ENCODE measurements at places on chromosomes 2 and 18.
A peak's percentile ranks its signal among the peaks of the same experiment; 100 is the strongest.

- DNase-seq, result no peak
These were observed 51.5 kb upstream of the FAHD2A start for GRCh38 chr2:95350774-95351597.

DNA sequence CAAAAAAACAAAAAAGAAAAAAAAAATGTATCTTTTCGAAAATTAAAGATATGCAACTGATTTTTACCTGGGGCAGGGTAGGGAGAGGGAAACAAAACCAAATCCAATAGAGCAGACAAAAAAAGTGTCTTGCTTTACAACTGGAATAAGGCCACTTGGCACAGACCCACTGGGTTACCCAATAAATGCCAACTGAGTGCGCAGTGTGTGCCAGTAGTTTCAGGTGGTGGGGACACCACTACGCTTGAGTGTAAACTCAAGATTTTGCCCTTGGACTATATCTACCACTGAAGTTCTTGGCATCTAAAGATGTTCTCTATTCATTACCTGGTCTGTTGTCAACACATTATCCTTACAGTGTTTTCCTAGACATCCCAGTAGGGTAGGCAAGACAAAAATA lies 16.3 kb downstream of the VPS4B start:
- DNase-seq, result no peak

DNA sequence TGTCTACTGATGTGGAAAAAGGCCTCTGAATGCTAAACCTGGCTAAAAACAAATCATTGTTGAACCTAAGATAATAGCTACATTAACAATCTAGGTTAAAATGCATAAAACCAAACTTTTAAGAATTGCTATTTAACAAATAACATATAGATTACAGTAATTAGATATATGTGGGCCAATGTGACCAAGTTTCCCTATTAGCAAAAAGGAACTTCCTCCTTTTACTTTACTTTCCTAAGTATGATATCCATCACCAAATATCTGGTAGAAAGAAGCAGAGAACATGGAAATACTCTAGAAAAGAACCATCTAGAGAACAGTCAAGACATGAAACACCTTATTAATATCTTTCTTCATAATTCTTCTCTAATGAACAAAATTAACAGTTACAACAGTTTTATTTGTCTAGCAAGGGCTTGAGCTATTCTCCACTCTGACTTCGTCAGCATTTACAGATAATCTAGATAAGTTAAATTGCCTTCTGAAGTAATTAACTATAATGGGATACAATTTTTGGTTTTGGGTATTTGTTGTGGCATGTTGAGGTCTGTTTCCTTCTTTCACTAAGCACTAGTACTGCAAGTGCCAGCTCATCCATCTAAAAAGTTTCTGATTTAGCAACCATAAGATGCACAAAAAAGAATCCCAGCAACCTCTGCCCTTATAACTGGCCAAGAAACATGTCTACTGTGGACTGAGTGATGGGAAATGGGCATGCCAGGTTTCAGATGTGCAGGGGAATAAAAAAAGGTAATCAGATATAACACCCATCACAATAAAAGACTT lies 53.3 kb downstream of the MEMO1 start:
- DNase-seq, result no peak

DNA sequence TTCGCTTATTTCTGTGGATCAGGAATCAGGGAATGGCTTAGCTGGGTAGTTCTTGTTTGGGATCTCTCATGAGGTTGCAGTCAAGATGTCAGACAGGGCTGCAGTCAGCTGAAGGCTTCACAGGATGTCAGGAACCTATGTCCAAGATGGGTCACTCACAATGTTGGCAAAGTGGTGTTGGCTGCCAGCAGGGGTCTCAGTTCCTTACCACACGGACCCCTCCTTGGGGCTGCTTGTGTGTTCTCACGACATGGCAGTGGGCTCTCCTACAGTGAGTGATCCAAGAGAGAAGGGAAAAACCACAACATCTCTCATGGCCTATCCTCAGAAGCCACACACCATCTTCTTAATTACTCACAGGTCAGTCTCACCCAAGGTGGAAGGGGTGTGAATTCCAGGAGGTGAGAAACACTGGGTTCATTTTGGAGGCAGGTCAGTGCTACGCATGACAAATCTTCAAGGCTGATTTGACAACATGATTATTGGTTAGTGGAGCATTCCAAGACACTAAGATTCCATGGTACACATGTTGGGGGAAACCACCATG lies 1.3 kb upstream of the ANTXR1 start:
- DNase-seq, result no peak

DNA sequence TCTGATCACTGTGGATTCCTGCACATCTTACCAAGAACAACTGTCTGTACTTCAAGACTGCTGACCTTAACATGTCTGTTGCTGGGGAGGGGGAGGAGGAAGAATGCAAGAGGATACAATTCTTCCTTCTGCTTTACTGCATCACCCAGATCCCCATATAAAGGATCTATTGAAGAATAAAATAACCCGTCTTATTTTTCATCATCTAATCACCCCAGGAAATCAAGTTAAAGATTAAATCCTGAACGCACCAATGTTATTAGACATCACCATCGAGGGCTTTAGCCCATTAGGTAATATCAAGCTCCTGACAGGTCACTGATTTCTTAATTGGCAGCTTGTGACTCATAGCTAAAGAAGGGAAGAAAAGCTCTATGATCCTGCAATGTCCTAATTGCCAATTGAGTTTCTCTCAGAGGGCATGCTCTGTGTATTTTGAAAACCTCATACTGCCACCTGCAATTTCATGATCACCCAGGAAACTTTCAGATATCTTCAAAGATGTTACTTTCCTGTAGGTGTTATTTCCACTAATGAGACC lies 75.4 kb upstream of the KCNE4 start:
- no peak for DNase-seq

- DNase-seq, result no peak
These were observed 48.2 kb upstream of the LGALSL start for GRCh38 chr2:64405581-64406406.

- DNase-seq, result no peak
These were observed 508.0 kb downstream of the BCL11A start for GRCh38 chr2:60045456-60045855.

- no peak for DNase-seq
These were observed 158.6 kb upstream of the RBMS1 start for GRCh38 chr2:160652236-160652635.

DNA sequence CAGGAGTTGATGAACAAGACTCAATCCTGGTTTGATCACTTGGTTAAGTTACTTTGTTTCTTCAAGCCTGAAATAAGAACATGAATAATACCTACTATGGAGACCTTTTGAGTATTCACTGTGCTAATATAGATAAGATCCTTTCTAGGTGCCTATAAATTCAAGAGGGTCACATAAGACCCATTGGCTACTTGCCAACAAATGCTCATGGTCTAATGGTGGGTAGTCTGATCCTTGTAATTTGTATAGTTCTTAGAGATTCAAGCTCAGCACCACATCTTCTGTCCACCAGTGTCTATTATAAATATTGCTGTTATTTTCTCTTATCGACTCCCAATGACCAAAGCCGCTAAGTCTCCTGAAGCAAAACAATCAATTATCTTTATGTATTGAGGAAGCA lies 27.4 kb upstream of the ACSL3 start:
- no peak for DNase-seq

GRCh38 chr2:1656326-1656960 lies 87.9 kb downstream of the PXDN start:
- DNase-seq, result no peak

DNA sequence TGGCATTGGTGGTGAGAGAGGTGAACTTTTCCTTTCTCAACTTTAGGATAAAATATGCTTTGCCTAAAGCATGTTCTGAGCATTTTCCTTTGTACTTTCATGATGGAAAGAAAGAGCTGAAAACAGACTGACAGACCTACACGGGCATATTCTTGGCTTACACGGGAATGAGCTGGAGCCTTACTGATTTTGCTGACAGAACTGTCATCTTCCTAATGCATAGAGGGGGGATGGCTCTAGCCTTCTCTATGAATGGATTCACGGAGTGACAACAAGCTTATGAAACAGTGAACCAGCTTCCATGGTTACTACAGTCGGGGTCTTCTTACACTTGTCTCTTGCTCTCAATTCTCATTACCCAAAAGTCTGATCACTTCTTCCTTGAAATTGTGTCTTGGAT lies 32.2 kb downstream of the FSHR start:
- DNase-seq, result no peak

- peak; percentile 23 for DNase-seq
These were observed 285.0 kb upstream of the PARD3B start for GRCh38 chr2:204260162-204260877.

GRCh38 chr18:76383636-76384035 lies 111.4 kb downstream of the ZNF516 start:
- DNase-seq, result no peak

DNA sequence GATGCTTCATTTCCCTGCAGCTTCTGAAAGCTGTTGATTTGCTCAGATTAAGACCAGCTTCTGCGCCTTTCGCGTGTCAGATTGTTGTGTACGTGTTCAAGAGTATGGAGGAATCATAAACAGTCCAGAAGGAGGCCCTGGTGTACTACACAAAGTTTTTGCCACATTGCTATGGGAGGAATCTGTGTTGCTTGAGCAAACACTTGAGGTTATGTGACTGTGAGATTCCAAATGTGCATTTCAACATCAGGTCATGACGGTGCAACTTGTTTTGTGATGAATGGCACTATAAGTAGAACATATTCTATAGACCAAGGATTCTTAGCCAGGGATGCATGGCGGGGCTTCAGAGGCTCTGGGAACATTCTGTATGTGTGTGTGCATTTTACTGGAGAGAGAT lies 35.0 kb downstream of the SRSF7 start:
- DNase-seq, result no peak

- DNase-seq, result no peak
These were observed 45.0 kb upstream of the MTCL1 start for GRCh38 chr18:8660316-8660715.

GRCh38 chr2:219331560-219332213 lies 857 bp downstream of the RESP18 start:
- no peak for DNase-seq

GRCh38 chr2:128166746-128167353 lies 75.8 kb downstream of the UGGT1 start:
- no peak for DNase-seq

GRCh38 chr2:73896362-73897239 lies 3.8 kb downstream of the ACTG2 start:
- DNase-seq, result no peak

GRCh38 chr2:43402452-43402937 lies 176.1 kb upstream of the ZFP36L2 start:
- DNase-seq, result no peak

DNA sequence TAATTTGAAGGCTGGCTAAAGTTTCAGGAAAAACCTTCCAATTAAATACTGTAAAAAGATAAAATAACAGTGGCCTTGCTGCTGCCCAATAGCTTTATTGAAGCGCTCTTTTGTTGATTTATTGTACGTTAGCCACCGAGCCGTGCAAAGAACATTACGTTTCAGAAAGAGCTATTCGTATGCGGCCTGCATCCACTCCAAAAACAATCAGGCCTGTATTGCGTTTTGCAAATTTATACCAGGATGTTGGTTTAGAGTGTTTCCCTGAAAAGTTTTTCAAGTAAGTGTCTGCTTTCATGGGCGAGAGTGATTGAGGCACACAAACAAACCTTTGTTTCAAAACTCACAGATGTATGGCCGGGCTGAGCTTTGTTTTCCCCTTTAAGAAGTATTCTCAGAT lies 257.2 kb upstream of the SALL3 start:
- no peak for DNase-seq

- DNase-seq, result peak; percentile 88
These were observed 32.2 kb upstream of the GLI2 start for GRCh38 chr2:120703330-120703994.

- no peak for DNase-seq
These were observed 90.5 kb downstream of the EDAR start for GRCh38 chr2:108898315-108899082.

DNA sequence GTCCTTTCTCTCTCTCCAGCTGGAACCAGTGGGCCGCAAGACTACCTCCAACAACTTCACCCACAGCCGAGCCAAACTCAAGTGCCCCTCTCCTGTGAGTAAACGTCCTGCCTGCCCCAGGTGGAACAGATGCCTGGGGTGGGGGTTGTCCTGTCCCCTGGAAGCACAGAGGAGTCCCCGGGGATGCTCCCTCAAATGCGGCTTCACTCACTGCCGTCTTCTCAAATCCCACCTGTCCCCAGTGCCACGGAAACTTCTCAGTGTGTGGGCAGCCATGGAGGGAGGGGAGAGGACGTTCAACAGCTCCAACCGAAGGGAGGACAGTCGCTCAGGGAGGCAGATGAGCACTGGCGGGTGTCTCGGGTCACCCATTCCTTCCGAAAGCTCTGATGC lies 110.7 kb upstream of the PPP1CB start:
- DNase-seq, result no peak

GRCh38 chr2:221444106-221444505 lies 128.0 kb downstream of the EPHA4 start:
- peak; percentile 20 for DNase-seq

GRCh38 chr2:69459936-69460335 lies 22.7 kb upstream of the NFU1 start:
- no peak for DNase-seq

- no peak for DNase-seq
These were observed 52.2 kb downstream of the EIF5B start for GRCh38 chr2:99389371-99389770.

- DNase-seq, result no peak
These were observed 447.5 kb downstream of the TNS1 start for GRCh38 chr2:217555081-217555876.

DNA sequence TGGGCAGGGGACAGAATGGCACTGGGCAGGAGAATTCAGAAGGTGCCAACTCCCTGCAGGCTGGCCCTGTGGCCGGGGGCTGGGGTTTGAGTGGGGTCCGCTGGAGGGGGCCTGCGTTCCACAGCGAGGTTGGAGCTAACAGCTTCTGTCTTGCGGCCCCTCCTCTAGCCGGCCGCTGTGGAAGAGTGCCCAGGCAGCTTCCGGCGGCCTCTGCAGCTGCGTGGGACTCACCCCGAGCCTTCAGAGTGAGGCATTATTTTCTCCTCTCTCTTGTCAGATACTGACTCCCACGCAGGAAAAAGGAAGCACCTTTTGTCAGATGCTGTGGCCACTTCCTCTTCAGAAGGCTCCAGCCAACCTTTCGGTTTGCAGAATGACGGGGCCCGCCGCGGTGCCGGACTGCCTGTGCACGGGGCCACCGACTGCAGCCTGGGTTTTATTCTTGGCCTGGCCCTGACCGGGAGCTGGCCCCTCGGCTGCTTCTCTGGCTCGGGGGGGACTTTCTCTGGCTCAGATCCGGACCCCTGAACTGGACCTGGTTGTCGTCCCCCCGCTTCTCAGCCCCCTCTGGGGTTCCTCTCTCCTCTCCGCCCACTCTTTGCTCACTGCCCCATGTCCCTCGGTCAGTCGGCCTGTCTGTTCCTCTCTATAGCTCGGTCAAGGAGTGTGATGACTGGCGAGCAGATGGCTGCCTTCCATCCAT lies 40.1 kb downstream of the ARHGAP25 start:
- no peak for DNase-seq

GRCh38 chr18:79815657-79816056 lies 17.9 kb downstream of the KCNG2 start:
- DNase-seq, result no peak

GRCh38 chr2:127597984-127598380 lies 48.0 kb upstream of the GPR17 start:
- no peak for DNase-seq

GRCh38 chr2:221454459-221455105 lies 117.5 kb downstream of the EPHA4 start:
- no peak for DNase-seq

- no peak for DNase-seq
These were observed 6.5 kb downstream of the SH3BP4 start for GRCh38 chr2:234958311-234958710.

GRCh38 chr2:179440642-179441251 lies 176.1 kb upstream of the SESTD1 start:
- no peak for DNase-seq

Data from H54 (cell line).